ENCODE measurements at places on chromosomes 7 and 10. TPM values are rescaled to one million over a fixed set of nuclear protein-coding genes. Genes with fewer than 3 reads are reported as not detected.

Gene FRMD4A
- 84.7 TPM for polyA plus RNA-seq

DNA sequence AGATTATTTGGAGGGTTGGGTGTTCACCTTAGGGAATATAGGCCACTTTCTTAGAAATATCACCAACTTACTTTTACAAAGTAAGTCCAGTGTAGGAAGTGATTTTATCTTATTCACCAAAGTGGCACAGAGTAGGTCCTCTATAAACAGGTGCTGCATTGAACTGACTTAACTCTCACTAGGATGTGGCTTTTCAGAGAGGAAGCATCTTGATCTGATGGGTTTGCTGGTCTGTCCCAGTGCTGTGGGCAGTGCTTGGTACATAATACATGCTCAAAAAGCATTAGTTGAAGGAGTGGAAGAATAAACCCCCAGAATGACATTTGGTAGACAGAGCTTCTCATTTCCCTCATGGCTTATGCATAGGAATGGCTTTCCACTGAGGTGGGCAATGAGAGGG is 334.7 kb downstream of the LRMDA start:
- no peak for DNase-seq

- no peak for DNase-seq
Observed at GRCh38 chr10:104344219-104344618, 6.0 kb upstream of the ITPRIP start.

- DNase-seq = no peak
Observed at GRCh38 chr10:128694168-128694850, 568.1 kb upstream of the MKI67 start.

Gene CAV2
- 25.8 TPM for polyA plus RNA-seq

DNA sequence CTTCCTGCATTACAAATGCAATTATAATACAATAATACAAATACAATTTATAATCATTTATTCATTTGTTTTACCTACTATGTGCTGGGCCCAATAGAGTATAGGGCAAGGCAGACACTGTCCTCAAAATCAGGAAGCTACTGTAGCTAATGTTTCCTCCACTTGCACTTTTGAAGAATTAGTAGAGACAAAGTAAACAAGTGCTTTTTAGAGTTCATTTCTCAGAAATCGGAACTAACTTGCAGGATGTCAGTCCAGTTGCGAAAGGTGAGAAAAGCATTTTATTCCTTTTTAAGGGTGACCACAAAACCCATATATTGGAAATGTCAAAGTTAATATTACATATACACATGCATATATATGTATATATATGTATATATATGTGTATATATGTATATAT is 14.2 kb downstream of the ADRB1 start:
- no peak for DNase-seq

Gene DBF4
- polyA plus RNA-seq = 16.8 TPM

DNA sequence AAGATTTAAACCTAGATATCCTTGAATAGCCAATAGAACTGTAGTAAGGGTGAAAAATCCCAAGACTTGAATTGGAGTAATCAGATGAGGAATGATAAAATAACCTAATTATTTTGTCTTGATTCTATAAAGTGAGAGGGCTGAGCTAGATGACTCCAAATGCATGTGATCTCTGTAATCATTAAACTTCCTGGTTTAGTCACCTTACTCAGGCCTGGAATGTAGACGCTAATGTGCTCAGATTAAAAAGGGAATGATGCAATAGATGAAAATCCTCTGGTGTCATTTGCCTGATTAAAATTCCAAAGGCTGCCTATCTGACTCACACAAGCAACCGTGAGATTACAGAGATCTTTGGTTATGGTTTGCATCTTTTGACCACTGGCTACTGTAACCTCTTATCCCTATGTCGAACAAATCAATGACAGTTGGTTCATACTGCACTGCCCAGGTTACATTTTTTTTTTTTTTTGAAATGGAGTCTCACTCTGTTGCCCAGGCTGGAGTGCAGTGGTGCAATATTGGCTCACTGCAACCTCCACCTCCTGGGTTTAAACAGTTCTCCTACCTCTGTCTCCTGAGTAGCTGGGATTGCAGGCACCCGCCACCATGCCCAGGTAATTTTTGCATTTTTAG is 2.9 kb upstream of the HKDC1 start:
- no peak for DNase-seq

DNA sequence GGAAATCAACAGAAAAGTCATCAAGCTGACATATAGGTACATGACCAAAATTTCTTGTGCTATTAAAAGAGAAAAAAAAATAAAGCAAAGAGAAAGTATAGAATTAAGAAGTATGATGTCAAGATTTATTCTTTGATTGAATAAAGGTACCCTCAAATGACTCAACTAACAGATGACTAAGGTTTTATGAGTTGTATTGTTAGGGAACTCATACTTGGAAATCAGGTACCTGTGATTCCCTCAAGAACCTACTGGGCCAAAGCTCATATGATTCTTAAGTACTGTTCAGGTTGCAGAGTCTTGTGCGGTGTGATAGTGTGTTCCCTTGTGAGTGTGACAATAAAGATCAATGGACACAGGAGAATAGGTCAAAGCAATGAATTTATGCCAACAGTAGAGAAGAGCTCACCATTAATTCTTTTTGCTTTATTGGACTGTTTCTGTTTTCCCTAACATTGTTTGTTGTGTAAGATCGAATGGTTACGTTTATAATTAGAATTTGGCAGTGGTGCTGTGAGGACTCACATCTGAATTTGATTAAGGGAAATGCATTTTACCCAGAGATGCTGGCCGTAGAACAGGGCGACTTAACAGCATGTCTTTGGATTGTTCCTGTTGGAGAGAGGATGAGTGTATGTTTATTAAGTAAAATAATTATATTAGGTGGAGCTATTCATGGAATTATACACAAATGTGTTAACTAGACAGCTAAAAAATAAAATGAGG is 293.2 kb upstream of the SEMA3D start:
- no peak for DNase-seq
